Activated T-cell treated with anti-CD3 and anti-CD28 coated beads, Interleukin-2, amount 50 U/mL, for 1 hour (primary cell): ENCODE measurements at places on chromosomes 3 and 15.

GRCh38 chr15:56236197-56236596, 7.5 kb downstream of the RFX7 start:
- DNase-seq = no peak

DNA sequence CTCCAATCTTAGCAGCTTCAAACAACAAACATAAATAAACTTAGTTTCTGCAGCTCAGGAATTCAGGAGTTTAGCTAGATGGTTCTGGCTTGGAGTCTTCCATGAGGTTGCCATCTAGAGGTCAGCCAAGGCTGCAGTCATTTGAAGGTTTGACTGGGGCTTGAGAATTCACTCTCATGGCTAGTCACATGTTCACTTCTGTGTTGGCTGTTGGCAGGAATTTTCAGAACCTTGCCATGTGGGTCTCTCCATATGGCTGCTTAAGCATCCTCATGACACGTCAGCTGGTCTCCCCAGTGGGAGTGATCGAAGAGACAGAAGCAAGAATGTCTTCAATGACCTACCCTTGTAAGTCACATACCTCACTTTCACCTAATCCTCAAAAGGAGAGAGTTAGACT, 269.2 kb upstream of the CNTN3 start:
- no peak for DNase-seq

GRCh38 chr3:60867200-60867599, 384.1 kb downstream of the FHIT start:
- no peak for DNase-seq

GRCh38 chr3:98326945-98327344, 26.7 kb upstream of the OR5K4 start:
- DNase-seq = no peak

DNA sequence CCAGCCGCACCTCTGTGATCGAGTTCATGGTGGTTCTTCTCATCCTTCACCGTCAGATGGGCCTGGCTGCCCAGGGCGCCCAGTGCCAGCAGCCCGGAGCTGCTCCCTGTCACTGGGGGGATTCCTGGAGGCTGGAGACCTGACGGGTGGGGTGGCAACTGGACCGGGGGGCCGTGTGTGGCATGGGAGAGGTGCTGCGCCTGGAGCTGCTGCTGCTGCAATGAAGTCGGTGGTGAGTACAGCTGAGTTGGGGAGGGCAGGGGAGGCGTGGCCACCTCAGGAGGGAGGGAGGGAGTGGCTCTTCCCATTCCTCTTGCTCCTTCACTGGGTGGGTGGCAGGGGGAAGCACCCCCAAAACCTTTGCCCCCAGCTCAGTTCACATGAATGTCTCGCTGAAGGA, 31.7 kb downstream of the TLE3 start:
- DNase-seq = no peak
